Stimulated activated naive CD8-positive, alpha-beta T cell treated with anti-CD3 and anti-CD28 coated beads, Interleukin-15, Interleukin-2, amounts not matched to agents 100 U/mL and 50 U/mL, for 24 hours (primary cell): ENCODE measurements at places on chromosomes 6 and 20.
A peak's percentile ranks its signal among the peaks of the same experiment; 100 is the strongest.

DNA sequence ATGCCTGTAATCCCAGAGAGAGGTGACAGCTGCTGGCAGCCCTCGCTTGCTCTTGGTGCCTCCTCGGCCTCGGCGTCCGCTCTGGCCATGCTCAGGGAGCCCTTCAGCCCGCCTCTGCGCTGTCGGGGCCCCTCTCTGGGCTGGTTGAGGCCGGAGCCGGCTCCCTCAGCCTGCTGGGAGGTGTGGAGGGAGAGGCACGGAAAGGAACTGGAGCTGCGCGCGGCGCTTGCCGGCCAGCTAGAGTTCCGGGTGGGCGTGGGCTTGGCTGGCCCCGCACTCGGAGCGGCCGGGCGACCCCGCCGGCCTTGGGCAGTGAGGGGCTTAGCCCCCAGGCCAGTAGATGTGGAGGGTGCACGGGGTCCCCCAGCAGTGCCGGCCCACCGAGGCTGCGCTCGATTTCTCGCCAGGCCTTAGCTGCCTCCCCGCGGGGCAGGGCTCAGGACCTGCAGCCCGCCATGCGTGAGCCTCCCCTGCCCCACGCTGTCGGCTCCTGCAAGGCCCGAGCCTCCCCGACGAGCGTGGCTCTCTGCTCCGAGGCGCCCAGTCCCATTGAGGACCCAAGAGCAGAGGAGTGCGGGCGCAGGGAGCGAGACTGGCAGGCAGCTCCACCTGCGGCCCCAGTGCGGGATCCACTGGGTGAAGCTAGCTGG lies 34.6 kb downstream of the C6orf52 start:
- DNase-seq, result no peak

DNA sequence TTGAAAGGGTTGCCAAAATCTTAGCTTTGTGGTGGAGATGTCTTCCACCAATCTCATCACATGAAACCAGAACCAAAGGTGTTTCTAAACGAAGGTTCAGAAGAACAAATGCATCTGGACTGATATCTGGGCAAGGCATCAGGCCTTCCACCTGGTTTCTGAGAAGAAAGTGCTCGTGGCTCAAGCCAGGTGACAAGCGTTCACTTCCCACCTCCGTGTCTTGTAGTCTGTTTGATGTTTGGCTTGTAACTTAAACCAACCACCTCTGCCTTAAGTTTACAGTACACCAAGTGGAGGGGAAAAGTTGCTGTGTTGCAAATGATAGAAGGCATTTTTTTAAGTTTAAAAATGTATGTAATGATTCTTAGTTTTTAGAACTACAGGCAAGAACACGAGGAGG lies 66.9 kb upstream of the MAP3K7 start:
- DNase-seq, result no peak

DNA sequence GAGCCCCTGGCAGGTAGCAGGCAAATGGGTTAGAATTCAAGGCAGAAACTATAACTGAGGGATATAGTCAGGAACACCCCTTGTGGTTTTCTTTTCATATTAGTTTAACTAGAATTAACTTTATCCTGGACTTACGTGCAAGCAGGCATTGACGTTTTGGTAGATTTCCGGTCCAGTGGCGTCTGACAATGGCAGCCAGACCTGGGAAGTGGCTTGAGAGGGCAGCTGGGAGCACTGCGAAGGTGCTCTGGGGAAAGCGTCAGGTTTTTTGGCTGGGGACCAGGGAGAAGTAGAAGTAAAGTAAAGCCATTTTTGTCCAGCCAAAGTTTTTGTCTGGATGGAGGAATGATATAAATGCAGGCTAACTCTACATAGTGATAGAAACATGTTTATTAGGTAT lies 8.4 kb upstream of the ACSS1 start:
- no peak for DNase-seq

DNA sequence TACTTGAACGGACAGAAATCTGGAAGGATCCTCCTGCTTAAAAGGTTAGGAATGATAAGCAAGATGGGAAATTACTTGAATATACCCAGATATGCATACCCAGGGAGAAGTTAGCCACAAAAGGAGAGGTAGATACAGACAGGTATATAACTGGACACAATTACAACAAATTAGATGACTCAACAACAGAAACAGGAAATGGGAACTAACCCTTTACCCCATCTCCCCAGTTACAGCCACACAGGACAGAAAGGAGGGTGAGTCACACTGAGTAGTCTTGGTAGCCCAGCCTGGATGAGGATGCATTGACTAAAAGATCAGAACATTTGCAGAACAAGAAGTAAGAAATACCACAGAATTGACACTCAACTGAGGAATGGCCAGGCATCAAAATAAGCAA lies 61.2 kb downstream of the C6orf52 start:
- DNase-seq, result no peak

- no peak for DNase-seq
These were observed 371.7 kb upstream of the RUNX2 start for GRCh38 chr6:44956396-44956795.

DNA sequence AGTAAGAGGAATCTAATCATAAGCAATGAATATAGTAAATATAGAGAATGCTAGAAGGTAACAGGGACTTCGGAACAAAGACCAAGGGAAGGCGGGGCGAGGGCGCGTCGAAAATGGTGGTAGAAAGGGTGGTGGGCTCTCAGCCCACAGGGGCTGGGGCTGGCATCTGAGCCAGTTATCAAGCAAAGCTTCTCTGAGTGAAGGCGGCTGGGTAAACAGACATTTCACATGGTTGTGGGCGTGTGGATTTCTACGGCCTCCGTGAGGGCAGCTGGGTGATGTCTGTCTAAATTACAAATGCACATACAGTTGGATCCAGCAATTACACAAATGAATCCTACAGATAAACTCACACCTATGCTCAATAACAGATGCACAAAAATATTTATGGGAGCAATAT lies 56.6 kb downstream of the TOX2 start:
- DNase-seq, result no peak

- DNase-seq, result no peak
These were observed 9.0 kb downstream of the ENPP1 start for GRCh38 chr6:131816869-131817268.

- no peak for DNase-seq
These were observed 52.0 kb downstream of the TRPC4AP start for GRCh38 chr20:35040646-35041045.

DNA sequence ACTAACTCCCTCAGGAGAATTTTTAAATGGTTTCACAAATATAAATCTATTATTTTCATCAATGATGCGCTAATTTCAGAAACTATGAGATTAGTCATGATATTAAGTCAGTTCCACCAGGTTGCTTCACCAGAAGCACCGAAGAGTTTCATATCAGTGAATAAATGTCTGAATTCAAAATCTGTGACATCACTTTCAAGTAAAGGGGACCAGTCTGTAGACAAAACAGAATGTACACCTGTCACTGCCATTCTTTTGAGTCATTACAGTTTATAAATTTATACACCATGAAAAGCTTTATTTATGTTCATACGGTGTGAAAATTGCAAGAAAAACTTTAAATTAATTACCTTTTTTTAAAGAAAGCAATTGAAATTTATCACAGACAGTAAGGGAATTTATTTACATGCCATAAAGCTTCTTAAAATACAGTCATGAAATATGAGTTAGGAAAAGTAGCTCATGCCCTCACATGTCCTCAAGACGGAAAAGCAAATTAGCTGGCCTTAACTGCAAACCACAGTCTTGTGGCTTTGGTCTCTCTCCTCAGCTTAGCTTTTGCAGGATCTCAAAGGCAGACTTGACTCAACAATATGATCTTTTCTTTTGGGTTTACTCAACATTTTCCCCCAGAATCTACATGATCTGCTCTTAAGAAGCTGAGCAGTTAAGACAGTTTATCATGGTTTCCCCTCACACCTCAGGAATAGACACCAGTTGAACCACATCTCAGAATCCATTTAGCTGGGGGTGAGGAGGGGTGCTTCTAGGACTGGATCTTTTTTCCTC lies 177.7 kb upstream of the MCHR2 start:
- DNase-seq, result no peak

DNA sequence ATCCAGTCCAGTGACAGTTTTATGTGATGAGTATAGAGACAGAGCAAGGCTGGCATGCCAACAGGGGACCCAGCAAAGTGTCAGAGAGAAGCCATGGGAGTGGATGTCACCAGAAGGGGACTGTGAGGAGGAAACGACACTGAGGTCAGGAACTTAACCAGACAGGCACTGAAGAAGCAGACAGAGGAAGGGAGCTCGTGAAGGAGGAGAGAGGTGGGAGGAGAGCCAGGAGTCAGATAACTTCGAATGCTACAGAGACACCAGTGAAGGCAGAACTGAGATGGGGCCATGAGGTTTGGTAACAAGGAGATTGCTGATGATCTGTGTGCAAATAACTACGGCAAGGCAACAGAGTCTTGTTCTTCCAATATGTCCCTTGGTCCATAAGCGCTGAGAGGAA lies 211.1 kb upstream of the FOXA2 start:
- DNase-seq, result no peak

GRCh38 chr20:45067087-45067486 lies 33.8 kb downstream of the KCNS1 start:
- no peak for DNase-seq

GRCh38 chr20:24685736-24686135 lies 216.3 kb downstream of the SYNDIG1 start:
- DNase-seq, result no peak

DNA sequence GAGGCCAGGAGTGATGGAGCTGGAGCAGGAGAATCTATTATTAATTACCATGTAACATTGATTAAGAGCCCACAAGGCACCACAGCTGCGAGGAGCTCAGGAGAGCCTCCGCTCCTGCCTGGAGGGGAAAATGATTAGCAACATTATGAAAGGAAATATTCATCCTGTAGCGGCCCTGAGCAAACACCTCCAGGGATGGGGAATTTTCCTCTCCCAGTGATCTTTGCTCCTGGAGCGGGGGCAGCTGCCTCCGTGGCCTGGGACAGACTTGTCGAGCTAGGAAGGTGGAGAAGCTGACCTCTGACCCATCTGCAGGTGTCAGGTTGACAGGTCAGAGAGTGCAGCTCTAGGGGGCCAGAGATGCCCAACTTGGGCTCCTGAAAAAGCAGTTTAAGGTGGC lies 40.1 kb upstream of the SIRPA start:
- DNase-seq, result no peak

DNA sequence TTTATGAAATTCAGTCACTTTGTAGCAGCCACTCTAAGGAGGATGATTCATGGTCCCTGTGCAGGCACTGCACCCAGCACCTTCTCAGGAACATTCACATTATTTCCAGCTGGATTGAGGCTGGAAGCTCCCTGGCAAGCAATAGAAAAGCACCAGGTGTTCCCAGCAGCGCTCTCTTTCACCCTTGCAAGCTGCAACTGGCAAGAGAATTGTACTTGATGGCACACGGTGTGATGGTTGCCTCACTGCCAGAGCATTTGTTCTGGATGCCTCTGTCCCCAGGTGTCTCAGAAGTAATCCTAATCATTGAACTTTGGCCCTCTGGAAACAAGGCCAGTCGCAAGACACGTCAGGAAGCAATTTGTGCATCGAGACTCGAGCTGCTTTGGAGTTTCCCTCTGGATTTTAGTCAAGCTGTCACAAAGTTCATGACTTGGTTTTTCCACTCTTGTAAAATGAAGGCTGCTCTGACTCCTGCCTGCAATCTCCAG lies 24.9 kb upstream of the PHACTR2 start:
- DNase-seq, result no peak

DNA sequence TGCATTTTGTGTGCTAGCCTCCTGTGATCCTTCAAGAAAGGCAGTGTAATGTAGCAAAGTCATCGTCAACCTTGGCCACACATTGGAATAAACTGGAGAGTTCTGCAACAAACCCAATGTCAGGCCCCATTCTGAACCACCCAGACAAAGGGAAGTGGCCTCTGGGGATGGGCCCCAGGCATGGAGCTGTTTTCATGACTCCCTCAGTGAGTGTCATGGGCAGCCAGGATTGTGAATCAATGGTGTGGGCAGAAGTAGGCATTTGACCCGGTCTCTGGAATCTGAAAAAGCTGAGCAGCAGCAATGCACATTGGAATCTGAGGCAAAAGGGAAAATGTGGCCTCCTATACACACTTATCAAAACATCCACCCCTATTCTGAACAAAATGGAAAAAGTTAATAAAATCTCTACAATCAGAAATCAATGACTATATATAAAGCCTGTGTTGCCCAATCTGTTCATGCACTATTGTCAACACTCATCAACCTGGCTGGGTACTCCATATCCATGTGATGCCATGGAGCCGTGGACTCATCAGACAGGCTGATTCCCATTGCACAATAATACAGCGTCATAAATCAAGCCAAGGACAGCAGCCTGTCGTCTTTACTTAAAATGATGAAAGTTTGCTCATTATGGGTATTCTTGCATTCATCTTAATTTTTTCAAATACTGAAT lies 134.9 kb upstream of the STMND1 start:
- DNase-seq, result no peak

- DNase-seq, result no peak
These were observed 498.5 kb upstream of the GJE1 start for GRCh38 chr6:141634269-141634668.

- no peak for DNase-seq
These were observed 199.9 kb downstream of the CDH4 start for GRCh38 chr20:61451953-61452352.

GRCh38 chr20:62508641-62509051 lies 32.9 kb upstream of the GATA5 start:
- DNase-seq, result no peak

DNA sequence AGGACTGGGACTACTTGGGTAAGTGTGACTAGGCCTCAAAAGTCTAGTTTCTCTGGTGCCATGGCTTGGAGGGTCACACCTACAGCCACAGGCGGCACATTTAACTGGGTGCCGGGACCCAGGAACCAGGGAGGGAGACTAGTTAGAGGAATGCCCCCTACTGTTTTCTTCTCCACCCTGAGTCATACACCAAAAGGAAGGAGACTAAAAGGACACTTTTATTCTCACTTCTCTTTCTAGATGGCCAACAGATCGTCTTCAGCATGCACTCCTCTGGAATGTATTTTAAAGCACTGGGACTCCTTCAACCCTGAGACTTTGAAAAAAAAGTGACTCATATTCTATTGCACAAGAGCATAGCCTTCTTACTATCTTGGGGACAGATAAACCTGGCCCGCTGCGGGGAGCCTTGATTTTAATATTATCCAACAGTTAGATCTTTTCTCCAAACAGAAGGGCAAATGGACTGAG lies 33.4 kb downstream of the PLN start:
- DNase-seq, result no peak

- no peak for DNase-seq
These were observed 696.7 kb upstream of the MARCKS start for GRCh38 chr6:113160306-113161017.

DNA sequence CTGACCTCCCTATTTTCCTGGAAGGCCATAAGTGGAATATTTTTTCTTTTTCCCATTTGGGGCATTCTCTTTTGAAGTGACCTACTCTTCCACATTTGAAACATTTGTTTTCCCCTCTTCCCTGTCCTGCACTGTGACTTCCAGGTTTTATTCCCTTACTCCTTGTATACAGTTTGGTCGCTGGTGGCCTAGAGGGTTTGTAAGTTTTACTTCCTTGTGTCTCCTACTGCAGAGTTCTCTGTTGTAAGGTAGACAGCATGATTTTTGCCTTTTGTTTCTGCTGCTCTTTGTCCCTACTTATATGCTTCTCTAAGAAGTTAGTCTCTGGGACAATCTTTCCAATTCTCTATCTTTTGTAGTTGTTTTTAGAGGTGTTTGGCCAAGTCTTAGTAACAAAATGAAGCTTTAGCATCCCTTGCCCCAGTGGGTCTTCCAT lies 7.4 kb upstream of the ZNFX1 start:
- no peak for DNase-seq

GRCh38 chr6:157806856-157807215 lies 16.2 kb upstream of the SNX9 start:
- no peak for DNase-seq

GRCh38 chr20:34825530-34826362 lies at the start of gene NCOA6:
Gene NCOA6 (minus strand): TSS chr20:34825651. CDS start chr20:34782355, 43,296 bp downstream.
- peak; percentile 89 for DNase-seq

- DNase-seq, result peak; percentile 57
These were observed 802 bp downstream of the HDAC2 start for GRCh38 chr6:113969888-113970804.

GRCh38 chr20:25223179-25223661 lies 24.7 kb upstream of the PYGB start:
- peak; percentile 70 for DNase-seq
